ENCODE measurements at places on chromosomes 12 and 14.

GRCh38 chr12:98744680-98745079, 99.6 kb downstream of the APAF1 start:
- no peak for DNase-seq

DNA sequence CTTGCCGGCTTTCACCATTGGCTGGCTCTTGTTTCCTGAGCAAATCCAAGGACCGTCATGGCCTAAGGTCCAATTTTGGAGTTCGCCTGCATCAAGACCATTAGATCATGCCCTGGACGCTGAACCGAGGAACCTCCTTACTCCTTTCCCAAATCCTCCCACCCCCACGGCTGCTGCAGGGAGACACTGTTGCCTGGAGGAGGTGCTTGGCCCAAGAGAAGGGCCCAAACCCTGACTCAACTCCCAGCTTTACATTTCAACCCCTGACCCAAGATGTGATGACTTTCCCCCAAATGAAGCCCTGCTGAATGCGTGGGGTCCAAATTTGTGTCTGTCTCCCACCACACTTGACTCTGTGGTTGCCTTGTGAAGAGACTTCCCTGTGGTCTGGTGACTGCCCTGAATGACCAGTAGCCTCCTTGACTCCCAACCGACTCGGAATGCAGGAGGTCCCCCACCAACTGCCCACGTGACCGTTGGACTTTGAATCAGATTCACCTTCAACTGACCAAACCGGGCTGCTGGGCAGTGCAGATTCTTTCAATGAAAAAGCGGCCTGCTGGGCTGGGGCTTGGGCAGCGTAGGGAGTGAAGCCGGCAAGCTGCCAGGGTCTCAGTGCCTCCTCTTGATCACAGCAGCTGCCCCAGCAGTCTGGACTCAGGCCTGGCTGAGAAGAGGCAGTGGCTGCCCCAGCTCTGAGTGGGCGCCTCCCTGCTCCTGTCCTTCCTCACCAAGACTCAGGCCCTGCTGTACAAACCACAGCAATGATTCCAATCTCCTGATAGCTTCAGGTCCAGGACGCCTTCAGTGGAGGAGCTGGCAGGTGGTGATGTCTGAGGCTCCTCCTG, 46.7 kb upstream of the OASL start:
- DNase-seq, result no peak

- DNase-seq, result no peak
Observed at GRCh38 chr12:8609061-8609570, 3.5 kb downstream of the AICDA start.

DNA sequence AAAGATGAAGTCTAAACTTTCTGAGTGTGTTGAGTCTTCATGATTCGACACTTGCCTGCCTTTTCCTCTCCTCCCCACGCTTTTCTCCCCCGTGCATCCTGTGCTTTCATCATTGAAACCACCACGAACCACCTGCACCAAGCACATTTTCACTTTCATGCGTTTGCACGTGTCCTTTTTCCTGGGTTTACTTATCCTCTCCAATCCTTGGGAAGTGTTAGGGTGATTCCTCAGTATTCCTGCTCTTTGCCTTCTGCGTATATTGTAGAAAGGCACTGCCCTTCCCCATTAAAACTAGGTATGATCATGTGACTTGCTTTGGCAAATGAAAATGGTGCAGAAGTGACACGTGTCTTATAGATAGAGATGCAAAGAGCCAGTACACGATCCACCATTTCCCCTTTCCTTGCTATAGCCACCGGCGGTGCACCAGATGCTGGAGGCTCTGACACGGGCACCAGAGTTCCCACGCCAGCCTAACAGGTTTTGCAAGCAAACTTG, 106.6 kb downstream of the BRMS1L start:
- no peak for DNase-seq

GRCh38 chr12:109773384-109774011, 59.7 kb downstream of the TRPV4 start:
- no peak for DNase-seq
